ENCODE measurements at places on chromosomes 4 and X. TPM values are rescaled to one million over a fixed set of nuclear protein-coding genes. Genes with fewer than 3 reads are reported as not detected.

The DCAF8L2 gene
- total RNA-seq: 2.9 TPM

DNA sequence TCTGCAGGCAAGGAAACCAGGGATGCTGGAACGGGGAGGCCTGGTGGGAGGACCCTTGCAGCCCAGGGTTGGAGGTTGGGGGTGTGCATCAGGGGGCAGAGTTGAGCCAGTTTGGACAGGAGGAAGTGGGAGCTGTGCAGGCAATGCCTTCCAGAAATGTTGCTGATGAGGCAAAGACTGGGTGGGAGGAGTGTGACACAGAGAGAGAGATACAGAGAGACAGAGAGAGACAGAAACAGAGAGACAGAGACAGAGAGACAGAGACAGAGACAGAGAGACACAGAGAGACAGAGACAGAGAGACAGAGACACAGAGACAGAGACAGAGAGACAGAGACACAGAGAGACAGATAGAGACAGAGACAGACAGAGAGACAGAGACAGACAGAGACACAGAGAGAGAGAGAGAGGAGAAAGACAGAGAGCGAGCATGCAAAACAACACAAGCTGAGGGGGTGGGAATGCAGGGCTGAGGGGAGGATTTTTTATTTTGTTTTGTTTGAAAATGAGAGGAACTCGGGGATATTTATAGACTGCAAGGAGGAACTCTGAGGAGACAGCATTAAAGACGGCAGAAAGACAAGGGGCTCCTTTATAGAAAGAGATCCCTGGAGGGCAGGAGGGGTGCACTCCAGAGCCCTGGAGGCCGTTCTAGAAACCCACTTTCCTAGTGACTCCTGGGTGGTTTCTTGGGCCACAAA, 1.9 kb upstream of the HAUS3 start:
- DNase-seq: peak; percentile 72

GRCh38 chr4:76737180-76737579, 160.8 kb downstream of the SOWAHB start:
- no peak for DNase-seq

- peak; percentile 69 for DNase-seq
Measured at GRCh38 chrX:44873415-44874276, 658 bp downstream of the KDM6A start.

DNA sequence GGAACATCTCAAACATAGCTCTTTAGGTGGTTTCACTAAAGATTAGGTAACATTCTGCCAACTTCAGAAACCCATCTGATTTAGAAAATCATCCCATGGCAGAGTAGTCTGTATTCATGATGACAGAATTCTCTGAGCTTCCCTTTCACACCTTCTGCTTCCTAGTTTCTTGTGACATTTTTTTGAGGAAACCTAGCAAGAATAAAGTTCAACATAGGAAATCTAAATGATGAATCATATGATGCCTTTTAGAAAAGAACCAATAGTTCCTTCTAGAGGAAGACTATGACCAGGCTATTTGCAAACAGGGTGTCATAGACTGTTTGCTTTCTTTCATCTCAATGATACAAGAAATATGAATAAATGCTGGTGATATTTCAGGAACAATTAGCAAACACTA, 49.8 kb upstream of the CAMK2D start:
- DNase-seq: no peak

GRCh38 chr4:16659694-16660093, 238.8 kb downstream of the LDB2 start:
- DNase-seq: no peak

The NDNF gene
- 33.5 TPM for total RNA-seq

The CDX4 gene
- not detected for total RNA-seq

The CCDC120 gene
- 9.9 TPM for total RNA-seq

The RNF150 gene
- 14.7 TPM for total RNA-seq

The SPANXC gene
- total RNA-seq: not detected

- DNase-seq: no peak
Measured at GRCh38 chr4:1802151-1802715, 9.1 kb downstream of the FGFR3 start.

- no peak for DNase-seq
Measured at GRCh38 chr4:46386570-46386969, 3.4 kb downstream of the GABRA2 start.

- DNase-seq: no peak
Measured at GRCh38 chrX:101206471-101206870, 13.1 kb upstream of the DRP2 start.

The SLC26A1 gene
- 0.10 TPM for total RNA-seq

DNA sequence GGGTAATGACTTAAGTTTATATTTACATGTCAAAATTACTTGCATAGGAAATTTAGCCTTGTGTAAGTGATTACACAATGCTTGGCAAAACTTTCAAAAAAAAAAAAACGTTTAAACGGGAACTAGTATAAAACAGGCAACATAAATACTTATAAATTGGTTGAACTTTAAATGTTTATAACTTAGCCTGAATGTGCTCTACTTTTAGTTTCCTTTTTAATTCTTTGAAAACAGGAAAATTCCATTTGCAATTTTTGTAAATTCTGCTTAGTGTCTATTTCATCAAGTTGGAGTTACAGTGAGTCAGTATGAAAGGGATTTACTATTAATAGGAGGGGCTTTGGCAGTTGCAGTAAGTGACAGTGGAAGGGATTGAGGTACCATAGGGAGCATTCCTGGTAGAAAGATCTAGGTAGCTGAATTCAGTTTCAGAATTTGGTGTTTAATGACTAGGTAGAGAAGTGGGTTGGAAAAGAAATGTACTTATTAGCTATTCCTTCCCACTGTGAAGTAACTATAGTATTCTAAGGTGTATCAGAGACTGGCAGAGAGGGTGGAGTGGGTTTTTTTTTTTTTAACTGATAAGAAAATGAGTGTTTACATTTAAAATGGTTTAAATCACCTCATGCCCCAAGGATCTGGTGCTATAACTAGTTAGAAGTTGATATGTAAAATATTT, 2.8 kb downstream of the STAG2 start:
- no peak for DNase-seq

DNA sequence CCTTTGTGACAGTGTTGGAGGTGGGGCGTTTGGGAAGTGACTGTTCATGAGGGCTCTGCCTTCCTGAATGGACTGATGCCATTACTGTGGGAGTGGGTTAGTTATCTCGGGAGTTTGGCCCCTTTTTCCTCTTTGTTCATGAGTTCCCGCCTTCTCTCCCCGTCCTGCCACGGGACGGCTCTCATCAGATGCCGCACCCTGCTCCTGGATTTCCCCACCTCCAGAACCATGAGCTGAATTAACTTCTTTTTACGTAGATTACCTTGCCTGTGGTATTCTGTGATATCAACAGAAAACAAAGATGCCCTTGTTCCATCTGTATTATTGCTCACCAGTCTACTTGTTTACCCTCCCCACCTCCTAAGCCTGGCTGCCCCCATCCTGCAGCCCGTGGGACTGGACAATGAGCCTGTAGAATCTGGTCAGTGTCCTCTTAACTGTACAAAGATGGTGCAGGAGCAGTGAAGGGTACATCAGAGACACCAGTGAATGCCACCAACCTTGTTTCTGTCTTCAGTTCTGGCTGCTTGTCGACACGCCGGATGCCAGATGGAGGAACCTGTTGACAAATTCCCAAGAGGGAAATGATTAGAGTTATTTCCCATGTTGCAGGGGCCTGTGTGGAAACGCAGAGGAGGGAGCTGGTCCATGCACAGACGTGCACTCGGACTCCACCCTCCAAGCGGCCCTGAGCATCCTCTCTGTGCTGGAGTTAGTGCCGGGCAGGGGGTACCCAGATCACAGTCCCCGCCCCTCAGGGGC, 104.7 kb downstream of the ABLIM2 start:
- DNase-seq: no peak

The AFF2 gene
- 1.9 TPM for total RNA-seq

- peak; percentile 33 for DNase-seq
Measured at GRCh38 chrX:68920561-68920960, 91.7 kb downstream of the EFNB1 start.

GRCh38 chr4:148934926-148935578, 492.8 kb upstream of the NR3C2 start:
- DNase-seq: no peak

GRCh38 chr4:156968479-156968984, 3.1 kb downstream of the PDGFC start:
- peak; percentile 55 for DNase-seq

DNA sequence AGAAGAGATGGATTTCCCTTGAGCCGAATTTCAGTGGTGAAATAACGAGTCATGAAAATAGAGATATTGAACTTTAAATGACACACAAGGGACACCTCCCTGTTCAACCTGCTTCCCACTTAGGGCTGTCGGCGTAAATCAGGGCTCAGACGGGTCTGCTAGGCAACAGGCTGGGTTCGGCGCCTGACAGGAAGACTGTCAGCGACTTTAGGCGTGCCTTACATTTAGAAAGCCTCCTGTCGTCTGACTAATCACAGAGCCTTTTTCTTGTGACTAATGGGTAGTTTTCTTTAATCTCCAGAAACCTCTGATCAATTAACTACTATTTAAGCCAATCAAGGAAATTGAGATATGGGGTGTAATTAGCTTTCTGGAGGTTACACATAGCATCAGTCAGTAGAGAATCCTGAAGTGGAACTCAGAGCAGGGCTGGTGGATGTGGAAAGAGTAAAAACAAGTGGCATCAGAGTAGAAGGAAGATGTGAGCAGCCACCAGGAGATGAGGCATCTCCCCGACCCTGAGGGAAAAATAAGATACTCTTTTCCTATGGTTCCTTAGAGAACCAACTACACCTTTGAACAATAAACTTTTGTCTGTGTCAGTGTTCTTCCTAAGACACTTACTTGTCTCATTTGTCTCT, 86.2 kb upstream of the HS3ST1 start:
- no peak for DNase-seq

- DNase-seq: no peak
Measured at GRCh38 chr4:14871676-14872430, 130.4 kb upstream of the CPEB2 start.

The PAK3 gene
- total RNA-seq: 5.4 TPM

GRCh38 chrX:9420275-9421265, 44.3 kb upstream of the TBL1X start:
- no peak for DNase-seq

The EDA gene
- total RNA-seq: 9.3 TPM

DNA sequence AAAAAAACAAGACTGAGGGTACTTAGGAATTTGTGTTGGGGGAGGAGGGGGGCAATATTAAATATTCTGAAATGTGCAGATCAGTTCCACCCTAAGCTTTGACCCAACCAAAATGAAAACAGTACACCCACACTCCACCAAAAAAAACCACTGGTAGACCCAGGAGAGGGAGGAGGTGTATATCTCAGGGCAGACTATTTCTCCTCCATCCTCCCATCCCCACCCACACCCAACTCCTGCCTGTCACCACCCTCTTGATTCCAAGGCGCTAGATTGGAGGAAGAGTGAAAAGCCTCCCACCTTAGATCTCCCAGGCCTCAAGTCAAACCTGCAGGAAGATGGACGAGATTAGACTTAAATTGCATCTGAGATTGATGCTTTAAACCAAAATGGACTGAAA, 76.6 kb upstream of the SRD5A3 start:
- no peak for DNase-seq

The MAGEB3 gene
- total RNA-seq: not detected

The TNMD gene
- total RNA-seq: 2.2 TPM

DNA sequence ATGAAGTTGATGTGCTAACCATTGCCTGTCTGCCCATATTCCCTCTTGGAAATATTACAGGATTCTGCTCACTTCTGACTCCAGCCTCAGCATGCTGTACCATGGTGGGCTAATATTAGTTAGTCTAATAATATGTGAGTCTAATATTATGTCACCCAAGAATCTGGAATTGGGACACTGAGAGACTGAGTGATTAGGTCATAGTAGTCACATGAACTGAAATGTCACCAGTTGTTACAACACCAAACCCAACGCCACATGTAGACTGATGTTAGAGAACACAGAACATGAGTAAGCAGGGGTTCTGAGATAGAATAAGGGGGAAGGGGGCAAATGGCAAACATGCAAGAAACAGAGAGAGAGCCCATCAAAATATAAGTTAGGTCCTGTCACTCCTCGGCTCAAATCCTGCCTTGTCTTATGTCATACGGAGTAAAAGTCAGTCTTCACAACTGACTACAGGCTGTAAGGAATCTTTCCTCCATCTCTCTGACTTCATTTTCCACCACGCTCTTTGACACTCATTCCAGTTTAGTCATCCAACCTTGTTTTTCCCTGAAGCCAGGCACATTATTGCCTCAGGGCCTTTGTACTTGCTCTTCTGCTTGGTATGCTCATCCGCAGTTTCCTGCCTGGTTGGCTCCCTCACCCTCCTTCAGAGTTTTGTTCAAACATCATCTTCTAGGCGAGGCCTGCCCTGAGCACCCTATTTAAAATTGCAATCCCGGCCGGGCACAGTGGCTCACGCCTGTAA, 9.6 kb upstream of the SLAIN2 start:
- no peak for DNase-seq

The F8A2 gene
- total RNA-seq: 2.5 TPM

The INTS12 gene
- total RNA-seq: 12.7 TPM

The COL4A5 gene
- total RNA-seq: 75.9 TPM

DNA sequence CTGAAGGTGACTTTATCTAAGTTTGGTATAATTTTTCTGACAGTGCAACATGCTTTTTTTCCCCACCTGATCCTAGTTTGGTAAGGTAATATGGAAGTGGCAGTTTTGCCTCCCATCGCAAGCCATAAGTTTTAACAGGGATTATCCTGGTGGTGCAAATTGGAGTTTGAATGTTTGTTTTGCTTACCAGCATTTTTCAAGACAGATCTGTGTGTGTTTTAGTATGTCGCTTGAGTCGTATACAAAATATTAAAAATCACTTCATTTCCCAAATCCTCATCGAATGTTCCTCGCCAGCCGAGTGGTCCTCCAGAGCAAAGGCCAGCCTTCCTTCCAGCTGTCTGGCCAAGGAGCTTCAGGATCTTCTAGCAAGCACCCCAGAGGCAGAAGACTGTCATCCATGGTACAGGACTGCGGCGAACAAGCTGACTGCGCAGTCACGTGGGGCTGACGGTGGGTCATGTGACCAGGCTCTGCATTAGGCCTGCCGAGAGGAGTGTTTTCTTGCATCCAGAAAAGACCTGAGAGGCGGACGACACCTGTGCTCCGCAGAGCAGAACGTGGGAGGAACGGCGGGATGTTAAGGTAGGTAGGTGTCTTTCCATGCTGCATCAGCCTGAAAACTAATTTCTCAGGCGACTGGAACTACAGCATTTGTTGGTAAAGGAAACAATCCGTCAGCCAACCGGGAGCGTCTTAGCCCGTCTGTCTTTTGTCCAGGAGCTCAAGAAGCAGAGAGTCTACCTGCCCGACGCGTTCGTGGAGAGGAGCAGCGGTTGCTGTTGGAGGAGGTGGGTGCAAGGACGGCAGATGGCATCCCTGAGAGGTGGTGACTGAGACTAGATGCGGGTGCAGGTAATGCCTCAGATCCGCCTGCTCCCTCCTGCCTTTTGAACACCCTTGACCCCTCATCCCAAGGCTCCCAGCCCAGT, at the start of gene GPRASP3:
Gene GPRASP3 (plus strand): TSS at position 507 of the 932 bp plus-strand sequence. CDS start 28,253 bp downstream, outside the sequence.
- peak; percentile 57 for DNase-seq

GRCh38 chr4:68617003-68617698, 41.0 kb upstream of the UGT2B17 start:
- no peak for DNase-seq

The ADGRA3 gene
- total RNA-seq: 58.1 TPM

GRCh38 chr4:180566492-180566891, 1676.7 kb upstream of the TENM3 start:
- no peak for DNase-seq

GRCh38 chr4:126630230-126630629, 1002.5 kb upstream of the INTU start:
- no peak for DNase-seq

The DYNLT3 gene
- 24.4 TPM for total RNA-seq

- no peak for DNase-seq
Measured at GRCh38 chr4:172989984-172990820, 178.4 kb upstream of the GALNT7 start.

All from ovary (tissue), 10 donors.